ENCODE measurements at places on chromosomes 16 and 17.
A peak's percentile ranks its signal among the peaks of the same experiment; 100 is the strongest.

- DNase-seq = no peak
Measured at GRCh38 chr16:57763285-57764005, 27.9 kb downstream of the KATNB1 start.

DNA sequence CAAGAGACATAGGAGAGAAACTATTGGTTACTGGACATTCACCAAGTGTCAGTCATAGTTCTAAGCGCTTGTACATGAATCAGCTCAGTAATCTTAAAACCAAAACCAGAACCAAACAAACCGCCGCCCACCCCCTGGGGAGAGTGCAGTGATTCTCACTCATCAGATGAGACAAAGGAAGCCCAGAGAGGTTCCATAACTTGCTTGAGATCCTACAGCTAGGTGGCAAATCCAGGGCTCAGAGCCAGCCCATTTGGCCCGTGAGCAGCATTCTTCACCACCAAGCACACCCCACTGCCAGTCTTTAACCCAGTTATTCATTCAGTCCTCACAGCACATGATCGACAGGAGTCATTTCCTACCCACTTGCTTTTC lies 37.2 kb upstream of the RGS9 start:
- DNase-seq = peak; percentile 17

GRCh38 chr17:65197201-65197600 lies 60.0 kb downstream of the RGS9 start:
- DNase-seq = no peak

DNA sequence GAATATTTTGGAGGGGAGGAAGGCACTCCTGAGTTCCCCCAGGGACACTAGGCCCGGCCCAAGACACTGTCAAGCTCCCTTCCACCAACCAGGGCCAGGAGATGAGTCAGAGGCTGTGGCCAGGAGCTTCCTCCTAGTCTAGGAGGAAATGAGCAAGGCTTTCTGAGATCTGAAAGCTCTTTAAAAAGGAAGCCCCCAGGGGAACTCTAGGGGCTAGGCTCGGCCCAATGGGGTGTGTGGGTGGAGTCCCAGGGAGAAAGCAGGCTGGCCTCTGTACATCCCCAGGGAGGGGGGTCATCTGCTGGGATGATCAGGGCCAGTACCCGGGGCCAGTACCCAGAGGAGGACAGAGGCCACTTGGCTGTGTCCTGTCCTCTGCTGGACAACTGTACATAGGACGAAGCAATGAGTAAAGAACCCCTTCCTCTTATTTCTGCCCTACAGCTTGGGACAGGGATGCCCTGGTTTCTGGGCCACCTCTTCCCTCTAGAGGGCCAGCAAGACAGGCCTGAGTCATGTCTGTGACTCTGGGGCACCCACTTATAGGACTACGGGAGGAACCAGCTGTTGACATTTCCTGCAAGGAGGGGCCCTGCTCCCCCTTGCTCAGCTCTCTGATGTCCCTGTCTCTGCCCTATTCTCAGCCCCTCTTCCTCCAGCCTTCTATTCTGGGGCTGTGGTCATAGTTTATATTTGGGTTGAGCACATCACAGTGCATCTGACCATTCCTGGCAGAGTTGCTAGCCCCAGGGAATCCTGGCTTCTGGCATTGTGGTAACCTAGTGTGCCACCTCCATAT lies 2.7 kb downstream of the FHOD1 start:
- DNase-seq = peak; percentile 90

- no peak for DNase-seq
Measured at GRCh38 chr17:44105941-44106340, 17.5 kb downstream of the HDAC5 start.

DNA sequence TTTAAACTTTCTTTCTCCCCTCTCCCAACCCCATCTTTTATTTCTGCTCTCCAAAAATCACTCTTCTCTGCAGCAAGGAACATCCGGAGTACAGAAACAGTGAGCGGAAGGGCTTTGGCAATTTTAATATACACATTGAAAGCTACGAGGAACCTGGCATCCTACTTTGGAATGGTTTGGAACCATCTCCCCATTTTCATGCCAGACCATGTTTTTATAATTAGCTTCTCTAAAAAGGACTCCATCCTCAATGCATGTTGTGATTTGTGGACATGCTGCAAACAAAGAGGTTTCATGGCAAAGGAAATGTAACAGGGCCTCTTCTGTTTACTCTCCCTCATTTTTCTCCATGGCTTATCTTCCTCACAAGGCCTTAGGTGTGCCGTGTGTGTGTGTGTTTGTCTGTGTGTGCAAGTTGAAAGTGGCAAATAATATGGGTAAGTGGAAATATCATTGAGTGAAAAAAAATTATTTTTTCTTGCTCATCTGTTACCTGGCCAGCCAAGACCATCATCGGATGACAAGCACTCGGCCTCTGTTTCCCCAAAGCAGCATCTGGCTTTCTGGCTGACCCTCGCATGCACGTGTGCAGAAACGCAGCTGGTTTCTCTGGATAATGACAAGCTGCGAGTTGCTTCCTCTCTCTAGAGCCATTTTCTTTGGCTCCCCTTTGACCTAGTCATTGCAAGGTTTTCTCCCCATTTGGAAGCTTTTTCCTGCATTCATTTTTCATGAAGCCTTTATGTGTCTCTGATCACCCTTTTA lies 585.0 kb downstream of the TMEM114 start:
- no peak for DNase-seq

DNA sequence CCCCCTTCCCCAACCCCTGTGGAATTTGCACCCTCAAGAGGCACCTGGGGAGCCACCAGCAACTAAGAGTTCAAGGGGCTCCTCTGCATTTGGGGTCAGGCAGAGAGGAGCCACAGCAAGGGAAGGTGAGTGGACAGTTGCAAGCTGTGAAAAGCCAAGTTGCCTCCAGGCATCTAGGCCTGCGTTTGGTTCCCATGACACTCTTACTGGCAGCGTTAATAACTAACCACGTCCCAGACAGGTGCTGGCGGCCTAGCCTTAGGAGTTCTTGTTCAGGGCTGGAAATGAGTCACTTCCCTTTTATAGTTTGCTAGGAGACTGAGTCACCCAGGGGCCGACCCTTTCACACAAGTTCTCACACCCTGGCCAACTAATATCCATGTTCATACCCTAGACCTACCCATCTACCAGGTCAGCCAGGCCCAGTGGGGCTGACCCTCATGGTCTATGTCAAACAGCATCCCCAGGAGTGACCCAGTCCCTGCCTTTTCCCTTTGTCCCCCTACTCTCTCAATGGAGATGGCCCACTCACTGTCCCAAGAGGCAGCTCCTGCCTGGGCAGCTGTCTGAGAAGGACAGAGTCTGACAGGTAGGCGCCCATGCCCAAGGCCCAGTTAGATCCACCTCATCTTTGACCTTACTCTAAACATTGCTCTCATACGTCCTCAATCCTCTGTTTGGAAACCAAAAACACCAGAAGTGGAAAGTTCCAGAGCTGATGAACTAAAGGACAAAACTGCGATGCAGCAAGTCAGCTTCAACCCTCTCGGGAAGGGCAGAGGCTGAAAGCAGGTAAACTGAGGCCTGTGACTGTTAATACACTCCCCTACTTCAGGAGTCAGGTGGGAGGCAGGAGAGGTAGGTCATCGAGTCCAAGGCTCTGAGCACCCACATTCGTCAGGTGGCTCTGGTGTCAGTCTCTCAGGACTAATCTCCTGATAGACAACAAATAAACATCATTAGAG lies 300.6 kb downstream of the SOX9 start:
- DNase-seq = peak; percentile 98

DNA sequence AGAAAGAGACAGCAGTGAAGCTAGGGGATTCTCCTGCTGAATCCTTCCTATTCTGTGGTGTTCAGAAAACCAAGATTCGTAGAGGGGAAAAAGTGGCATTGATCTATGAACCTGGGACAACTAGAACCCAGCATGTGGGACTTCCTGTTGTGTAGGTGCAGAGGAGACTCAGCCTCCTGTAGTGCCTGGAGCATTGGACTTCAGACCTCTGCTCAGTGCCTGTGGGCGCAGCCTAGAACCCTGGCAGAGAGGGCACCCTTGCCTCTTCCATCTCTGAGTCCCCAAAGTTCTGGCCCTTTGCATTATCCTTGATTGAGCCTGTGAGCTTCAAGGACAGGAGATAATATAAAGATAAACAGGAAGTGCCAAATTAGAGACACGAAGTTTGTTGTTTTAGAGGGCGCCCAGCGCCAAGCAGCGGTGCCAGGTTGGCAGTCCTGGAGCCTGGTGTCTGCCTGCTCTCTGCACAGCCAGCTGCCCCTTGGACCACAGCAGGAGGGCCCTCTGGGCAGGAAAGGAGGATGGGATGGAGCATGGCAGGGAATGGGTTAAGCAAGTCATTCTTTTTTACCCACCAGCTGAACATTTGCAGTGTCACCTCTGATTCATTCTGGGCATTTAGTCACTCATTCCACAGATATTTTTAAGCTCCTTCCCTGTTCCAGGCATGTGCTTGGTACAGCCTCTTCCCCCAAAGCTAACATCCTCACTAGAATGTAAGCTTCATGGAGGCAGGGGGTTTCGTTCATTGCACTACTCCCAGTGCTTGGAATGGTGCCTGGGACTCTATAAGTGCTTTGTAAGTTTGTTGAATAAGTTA lies 11.9 kb upstream of the SP6 start:
- DNase-seq = peak; percentile 92

DNA sequence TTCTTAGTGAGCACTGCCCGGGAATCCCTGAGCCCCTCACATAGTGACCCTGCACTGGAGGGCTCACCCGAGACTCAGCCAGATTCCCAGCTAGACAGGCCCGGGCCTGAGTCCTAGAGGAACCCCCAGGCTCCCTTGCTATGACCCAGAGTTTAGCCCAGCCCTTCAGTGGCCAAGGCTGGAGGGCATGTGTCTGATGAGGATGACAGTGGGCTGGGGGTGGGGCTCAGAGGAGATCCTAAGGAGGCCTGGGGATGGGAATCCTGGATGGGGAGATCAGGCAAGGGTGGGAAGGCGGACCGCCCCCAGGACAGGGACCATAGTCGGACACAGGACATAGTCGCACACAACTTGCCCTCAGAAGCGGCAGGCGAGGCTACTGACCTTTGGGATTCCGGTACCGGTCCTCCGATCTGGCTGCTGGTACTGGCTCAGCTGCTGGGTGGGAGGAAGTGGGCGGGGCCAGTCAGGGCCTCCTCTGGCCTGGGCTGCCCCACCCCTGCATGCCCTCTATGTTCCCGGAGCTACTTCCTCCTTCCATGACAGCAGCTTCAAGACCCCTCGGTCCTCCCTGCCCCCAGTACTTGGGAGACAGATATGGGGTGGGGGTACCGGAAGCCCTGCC lies 1.1 kb downstream of the CD79B start:
- DNase-seq = no peak

DNA sequence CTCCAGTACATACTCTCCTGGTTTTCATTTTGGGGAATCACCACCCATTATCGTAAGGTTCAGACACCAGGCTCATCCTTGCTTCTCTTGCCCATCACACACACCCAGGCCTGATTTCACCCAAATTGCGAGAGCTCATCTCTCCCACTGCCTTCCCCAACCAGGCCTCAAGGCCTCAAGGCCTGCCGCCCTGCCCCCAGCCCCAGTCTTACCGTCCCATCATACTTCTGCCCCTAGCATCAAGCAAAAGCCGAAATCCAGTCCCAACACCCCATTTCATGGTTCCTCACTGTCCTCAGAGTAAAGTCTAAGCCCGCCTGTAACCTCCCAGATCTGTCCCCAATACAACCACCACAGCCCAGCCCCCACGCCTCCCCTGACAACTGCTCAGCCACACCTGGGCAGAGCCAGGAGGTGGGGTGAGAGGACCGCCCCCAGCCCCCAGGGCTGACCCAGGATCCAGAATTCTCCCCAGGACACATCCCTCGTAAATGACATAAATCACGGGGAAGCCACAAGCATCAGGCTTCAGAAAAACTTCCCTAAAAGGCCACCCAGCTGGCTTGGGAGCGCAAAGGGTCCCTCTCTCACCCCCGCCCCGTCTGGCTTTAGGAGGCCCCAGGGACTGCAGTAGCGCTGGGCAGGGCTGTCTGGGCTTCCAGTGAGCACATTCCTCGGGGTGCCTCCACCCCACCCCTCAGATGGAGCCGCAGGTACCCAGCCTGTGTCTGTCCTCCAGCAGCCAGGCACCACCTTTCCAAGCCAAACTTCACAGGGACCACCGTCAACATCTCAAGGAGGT lies 9.6 kb upstream of the P2RX1 start:
- DNase-seq = no peak

DNA sequence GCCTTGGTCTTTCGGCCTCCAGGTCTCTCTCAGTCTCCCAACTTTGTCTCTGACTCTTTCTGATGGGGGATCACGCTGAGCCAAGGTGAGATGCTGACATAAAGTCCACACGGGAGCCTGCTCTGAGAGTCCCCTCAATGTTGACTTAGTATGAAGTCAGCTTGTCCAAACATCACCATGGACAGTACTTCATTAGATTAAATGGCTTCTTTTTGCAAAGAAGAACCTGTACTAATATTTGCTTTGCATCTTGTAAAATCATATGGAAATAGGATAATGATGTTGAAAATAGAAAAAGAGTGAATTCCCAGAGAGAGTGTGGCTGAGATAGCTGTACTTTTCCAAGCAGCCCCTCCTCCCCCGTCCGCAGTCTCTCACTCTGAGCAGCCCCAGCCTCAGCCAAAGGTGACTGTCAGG lies 56.7 kb upstream of the SIAH1 start:
- DNase-seq = no peak

DNA sequence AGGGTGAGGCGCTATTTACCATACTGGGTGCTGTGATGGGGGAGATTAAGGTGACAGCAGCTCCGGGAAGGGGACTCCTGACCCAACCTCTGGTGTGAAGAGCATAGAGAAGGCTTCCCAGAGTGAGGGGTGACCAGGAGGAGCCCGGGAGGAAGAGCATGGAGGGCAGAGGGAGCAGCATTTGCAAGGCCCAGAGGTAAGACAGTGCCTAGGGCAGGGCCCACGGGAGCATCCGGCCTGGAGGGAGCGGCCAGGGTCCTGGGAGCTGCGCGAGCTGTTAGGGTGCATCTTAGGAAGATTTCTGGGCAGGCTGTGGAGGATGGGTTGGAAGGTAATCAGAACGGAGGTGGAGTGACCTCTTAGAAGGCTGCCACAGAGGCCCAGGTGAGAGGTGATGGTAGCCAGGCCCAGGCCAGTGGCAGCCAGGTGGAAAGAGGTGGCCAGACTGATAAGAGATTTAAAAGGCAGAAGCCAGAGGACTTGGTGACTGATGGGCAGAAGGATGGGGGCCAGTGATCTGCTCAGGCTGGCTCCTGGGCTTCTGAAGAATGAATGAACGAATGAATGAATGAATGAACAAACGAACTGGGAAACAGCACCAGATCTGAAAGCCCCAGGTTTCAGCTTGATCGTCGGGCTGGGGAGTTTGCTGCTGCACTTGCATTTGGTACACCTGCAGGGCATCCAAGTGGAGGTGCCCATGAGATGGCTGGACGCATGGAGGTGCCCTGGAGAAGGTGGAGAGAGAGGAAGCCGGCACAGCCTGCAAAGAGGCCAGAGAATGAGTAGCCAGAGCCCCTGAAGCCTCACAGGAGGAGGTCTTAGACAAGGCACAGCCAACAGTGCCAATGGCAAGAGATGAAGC lies 13.0 kb upstream of the TMEM92 start:
- no peak for DNase-seq

- DNase-seq = peak; percentile 99
Measured at GRCh38 chr16:22190081-22190775, 15.8 kb upstream of the EEF2K start.

GRCh38 chr16:17497648-17498047 lies 26.9 kb upstream of the XYLT1 start:
- no peak for DNase-seq
